ENCODE measurements at places on chromosomes 2 and 18.

GRCh38 chr18:24818441-24818840 lies 358.0 kb downstream of the HRH4 start:
- no peak for DNase-seq

DNA sequence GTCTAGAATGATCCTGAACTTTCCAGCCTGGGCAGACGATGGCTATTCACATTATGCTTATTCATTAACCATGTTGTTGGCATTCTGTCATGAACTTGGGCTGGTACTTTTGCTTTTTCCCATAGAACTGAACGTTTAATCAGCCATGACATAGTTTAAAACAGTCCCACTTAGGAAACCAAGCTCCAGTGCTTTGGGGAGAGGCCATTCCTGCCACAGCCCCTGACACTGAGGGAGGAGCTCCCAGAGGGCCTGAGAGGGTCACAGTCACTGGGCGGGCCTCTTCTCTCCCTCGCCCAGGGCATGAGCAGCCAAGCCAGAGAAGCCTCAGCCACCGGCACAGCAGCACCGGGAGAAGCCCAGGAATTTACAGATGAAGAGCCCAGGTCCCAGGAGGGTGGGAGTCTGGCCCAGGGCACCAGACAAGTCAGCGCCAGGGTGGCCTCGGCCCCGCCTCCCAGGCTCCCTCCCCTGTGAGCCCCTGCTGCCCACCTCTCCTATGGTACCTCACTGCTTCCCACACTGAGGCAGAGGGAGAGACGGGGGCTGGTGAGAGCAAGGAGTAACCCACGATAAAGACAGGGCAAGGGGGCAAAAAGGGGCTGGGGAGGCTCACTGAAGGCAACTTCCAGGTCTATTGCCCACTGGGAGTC lies 33.6 kb downstream of the MAL start:
- DNase-seq, result no peak

- DNase-seq, result no peak
Measured at GRCh38 chr2:27060323-27060722, 8.9 kb downstream of the AGBL5 start.

DNA sequence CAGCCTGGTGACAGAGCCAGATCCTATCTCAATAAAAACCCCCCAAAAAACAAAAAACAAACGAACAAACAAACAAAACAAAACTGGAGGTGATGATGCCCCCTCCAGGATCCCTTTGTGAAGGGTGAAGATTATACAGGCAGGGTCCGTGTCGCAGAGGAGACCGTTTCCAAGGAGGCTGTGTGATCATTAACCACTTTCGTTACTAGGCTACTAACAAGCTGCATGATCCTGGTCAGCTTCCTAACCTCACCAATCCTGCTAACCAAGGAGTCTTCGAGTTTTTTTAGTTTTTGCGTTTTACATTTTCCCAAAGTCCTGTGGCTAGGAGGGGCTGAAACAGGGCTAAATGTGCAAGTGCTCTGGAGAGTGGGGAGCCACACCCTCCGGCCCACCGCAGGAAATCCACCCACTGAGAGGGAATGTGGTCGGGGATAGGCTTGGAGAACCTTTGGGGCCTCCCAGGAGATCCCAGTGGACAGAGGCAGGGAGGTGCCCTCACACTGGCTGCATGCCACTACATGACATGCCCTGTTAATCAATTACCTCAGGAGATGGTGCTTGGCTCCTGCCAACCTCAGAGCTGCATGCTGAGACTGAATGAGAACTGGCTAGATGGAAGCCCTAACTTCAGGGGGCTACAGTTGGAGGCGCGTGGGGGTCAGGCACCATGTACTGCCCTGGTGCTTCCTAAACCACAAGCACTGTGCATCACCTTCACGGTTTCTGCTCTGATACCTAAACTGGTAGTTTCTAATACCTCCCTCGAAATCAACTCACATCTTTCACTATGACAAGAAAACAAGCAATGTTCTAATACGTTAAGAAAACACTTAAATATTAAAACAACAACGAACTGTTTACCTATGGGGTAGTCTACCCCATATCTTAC lies 67.5 kb upstream of the RGPD5 start:
- DNase-seq, result no peak

- no peak for DNase-seq
Measured at GRCh38 chr2:239383759-239384156, 17.1 kb downstream of the HDAC4 start.

GRCh38 chr2:152155209-152155608 lies 20.4 kb downstream of the STAM2 start:
- DNase-seq, result no peak

- no peak for DNase-seq
Measured at GRCh38 chr18:57461652-57462269, 26.6 kb downstream of the ONECUT2 start.

- no peak for DNase-seq
Measured at GRCh38 chr2:111923276-111923804, 24.9 kb downstream of the MERTK start.

DNA sequence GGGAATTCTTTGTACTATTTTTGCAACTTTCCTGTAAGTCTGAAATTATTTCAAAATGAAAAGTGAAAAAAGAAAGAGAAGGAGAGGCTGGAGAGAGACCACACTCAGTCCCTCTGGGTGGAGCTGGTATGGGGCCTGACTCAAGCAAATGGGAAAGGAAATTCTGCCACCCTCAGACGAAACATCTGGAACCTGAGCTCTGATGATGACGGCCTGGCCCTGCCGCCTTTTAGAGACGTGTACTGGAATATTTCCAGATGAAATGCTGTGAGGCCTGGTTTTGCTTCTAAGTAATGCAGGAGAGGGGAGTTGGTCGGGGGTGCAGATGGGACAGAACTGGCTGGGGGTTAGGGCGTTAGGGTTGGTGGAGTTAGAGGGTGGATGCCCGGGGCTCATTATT lies 57.4 kb upstream of the GLI2 start:
- DNase-seq, result no peak

GRCh38 chr2:214674278-214674677 lies 135.2 kb downstream of the BARD1 start:
- no peak for DNase-seq

GRCh38 chr2:66869076-66869475 lies 434.2 kb downstream of the MEIS1 start:
- no peak for DNase-seq

DNA sequence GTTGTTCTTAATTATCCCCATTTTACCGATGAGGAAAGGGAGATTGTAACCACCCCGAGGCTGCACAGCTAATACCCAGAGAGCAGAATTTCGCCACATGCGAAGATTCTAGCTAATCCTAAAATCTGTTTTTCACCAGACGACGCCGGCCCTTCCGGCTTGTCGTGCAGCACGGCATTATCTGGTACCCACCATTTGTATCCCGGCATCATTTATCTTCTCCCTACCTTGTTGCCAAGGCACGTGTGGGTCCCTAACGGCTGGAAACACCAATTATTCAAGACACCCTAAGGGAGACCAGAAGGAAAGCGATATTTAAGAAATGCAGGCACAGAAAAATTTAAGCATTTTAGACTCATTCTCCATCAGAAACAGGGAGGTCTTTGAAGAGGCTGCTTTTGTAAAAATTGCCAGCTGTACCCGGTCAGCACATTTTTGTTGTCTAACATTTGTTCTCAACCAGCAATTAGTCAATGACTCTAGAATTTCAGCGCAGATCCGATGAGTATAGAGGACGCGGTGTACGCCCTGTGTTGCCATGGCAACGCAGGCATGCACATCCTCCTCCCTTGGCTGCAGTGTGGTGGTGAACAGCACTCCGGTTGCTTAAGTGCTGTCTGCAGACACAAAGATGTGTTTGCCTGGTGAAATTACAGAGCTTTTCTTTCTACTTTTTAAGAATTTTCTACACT lies 111.6 kb downstream of the AGAP1 start:
- no peak for DNase-seq

DNA sequence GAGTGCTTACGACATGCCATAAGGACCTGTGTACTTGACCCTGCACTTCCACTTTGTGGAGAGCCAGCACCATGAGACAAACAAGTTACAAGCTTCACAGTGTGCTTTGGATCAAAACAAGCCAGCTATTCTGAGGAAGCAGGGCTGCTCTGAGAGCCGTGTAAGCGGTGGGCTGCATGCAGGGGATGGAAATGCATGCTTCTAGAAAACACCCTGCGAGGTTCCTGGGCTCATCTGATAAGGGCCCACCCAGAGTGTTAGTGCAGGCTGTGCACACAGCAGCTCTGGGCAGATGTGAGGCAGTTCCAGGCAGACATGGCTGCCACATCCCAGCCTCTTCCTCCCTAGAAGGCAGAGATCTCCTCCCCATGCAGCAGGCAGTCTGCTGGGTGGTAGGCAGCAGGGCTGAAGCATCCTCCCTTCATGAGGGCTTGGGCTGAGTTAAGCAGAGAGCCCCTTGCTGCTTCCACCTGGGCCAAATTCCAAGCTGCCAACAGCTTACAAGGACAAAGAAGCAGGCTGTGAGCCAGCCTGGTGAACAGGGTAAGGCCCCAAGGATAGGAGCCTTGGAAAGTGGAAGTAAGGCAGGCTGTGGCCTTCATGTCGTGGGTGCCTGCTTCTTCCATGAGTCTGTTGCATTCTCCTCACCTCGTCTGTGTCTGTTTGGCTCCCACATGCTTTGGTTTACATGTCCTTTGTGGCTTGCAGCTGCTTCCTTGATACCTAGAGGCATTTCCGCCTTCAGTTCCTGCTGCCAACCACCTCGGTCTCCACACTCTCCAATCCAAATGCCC lies 7.7 kb downstream of the PSD4 start:
- DNase-seq, result no peak

GRCh38 chr2:44100351-44100750 lies 68.3 kb upstream of the PPM1B start:
- DNase-seq, result peak; percentile 8

DNA sequence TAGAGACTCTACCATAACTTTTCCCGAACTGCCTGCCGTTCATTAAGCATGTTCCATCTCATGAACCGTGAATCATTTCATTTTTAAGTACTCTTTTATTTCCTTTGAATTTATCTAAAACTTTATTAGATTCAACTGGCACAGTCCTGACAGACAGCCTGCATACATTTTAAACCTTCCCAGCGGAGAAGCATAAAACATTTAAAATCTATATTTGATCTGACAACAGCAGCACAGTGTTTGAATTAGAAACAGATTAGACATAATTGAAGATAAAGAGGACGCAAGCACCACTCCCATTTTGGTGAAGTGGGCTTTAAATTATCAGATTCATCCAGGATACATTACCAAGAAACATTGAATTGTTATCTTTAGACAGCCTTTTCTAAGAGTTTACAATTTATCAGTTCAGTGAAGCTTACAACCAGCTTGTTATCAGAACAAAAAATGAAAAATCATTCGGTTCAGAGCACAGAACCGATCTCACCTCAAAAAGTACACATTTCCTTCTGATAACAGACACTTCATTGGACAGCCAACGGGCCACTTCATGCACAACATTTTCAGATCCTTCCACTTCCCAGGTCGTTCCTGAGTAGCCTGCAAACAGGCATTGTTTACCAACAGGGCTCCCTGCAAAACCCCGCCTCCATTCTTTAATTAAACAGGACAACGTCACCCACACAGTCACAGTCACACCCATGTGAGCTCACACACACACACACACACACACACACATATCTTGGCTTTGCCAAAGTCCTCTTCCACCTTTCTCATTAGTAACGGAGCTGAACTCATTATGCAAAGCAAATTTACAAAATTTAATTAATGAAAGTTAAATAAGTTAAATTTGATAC lies 171.2 kb downstream of the SP3 start:
- no peak for DNase-seq

DNA sequence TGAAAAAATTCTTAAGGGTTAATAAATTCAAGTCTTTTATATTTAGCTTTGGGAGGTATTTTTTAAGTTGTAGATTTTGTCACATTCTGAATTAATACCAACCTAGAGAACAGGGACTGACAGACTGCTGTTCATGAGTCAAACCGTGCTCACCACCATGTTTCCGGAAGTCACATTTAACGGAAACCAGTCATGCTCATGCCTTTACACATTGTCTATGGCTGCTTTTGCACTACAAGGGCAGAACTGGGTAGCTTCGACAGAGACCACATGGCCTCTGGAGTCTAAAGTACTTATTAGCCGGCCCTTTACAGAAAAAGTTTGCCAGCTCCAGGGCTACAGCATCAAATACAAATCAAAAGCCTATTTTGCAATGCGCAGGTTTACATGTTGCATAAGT lies 33.3 kb downstream of the LONRF2 start:
- DNase-seq, result no peak

GRCh38 chr18:74587441-74587840 lies 10.2 kb upstream of the ZNF407 start:
- no peak for DNase-seq

DNA sequence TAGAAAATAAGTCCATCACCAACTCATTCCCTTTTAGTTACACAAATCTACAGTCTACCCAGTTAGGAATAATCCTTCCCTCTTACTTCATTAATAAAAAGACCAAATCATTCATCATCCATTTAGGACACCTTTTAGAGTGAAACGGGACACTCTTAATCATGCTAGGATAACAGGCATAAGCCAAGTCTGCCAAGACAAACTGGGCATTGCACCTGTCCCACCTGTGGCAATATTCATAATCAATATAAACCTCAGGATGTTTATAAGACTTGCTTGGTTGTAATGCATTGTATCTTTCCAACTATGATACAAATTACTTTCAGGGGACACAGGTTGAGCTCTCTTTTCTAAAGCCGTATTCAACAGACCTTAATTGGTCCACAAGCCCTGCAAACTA lies 82.7 kb upstream of the SH3BP4 start:
- DNase-seq, result no peak

DNA sequence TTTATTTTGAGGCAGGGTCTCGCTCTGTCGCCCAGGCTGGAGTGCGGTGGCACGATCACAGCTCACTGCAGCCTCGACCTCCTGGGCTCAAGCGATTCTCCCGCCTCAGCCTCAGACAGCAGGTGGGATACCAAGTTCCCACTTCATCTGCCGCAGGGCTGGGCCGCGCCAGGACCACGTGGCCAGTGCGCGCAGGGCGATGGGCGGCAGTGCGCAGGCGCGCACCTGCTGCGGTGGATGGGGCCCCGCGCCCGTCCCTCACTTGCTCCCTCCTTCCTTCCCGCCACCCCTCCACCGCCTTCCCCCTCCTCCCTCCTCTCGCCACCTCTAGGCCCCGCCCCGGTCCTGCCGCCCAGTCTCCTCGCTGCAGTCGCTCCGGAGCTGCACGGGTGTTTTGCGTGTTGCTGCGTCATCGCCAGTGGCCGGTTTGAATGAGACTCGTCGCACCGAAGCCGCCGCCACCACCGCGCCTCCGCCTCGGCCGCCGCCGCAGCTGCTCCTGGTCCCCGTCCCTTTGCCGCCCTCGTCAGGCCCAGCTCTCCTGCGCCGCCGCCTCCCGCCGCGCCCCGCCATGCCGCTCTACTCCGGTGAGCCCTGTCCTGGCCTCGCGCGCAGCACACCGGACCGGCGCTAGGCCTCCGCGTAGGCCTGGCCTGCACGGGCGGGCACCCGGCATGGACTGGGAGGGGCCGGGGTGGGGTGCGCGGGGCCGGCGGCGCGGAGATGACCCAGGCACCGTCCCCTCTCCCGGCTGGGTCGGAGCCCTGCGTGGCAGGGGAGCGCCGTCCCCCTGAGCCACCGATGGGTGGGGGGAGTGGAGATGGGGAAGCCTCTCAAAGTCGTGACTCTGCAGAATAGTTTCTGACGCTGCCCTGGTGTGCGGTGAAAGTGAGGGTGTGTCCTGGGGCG lies at the start of gene USP14:
USP14 (plus strand) TSS at position 430 of the 909 bp plus-strand sequence; CDS start at position 572, 142 bp downstream.
- peak; percentile 98 for DNase-seq

Measured in CD4-positive, alpha-beta T cell treated with Interleukin-4 for 4 hours (primary cell).